ENCODE measurements at places on chromosomes 2 and 18.

DNA sequence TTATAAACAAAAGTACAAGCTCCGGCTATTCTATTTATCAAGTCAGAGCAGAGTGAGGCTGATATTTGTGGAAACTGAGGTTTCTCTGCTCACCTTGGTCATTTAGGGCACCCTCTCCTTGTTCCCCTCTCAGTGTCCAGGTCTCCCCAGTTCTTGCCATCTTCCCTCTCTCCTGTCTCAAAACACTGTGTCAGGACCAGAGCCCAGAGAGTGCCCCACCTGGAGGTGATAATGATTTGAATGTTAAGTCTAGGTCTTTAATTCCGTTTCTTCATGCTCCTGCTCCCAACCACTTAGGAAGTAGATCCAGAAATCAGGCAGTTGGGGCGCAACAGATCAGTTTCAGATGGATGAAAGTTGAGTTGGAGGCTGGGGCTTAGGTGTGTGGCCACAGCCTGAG, 9.2 kb upstream of the ADCY3 start:
- no peak for DNase-seq

DNA sequence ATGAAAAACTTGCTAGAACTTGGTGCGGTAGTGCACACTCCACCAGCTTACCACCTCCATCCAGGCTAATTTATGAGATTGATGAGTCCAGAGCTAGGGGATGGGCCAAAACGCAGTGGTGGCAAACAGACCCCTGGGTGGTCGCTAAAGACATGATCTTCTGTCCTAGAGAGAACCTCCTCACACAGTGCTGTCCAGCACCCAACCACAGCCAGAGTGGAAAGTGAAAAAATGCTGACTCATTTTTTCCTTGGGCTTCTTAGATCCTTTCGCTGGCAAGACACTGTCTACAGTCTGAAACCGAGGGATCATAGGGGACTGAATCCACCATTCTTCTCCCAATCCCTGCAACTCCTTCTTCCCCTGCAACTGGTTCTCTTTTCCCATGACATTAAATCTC, 4.1 kb downstream of the ANTXR1 start:
- no peak for DNase-seq

GRCh38 chr2:112465382-112465781, 16.6 kb upstream of the TTL start:
- no peak for DNase-seq

- DNase-seq = no peak
Observed at GRCh38 chr2:7950035-7950612, 731.7 kb upstream of the ID2 start.

- no peak for DNase-seq
Observed at GRCh38 chr2:171018522-171018921, 89.5 kb downstream of the GORASP2 start.

- no peak for DNase-seq
Observed at GRCh38 chr18:9106800-9107584, 4.5 kb downstream of the NDUFV2 start.

DNA sequence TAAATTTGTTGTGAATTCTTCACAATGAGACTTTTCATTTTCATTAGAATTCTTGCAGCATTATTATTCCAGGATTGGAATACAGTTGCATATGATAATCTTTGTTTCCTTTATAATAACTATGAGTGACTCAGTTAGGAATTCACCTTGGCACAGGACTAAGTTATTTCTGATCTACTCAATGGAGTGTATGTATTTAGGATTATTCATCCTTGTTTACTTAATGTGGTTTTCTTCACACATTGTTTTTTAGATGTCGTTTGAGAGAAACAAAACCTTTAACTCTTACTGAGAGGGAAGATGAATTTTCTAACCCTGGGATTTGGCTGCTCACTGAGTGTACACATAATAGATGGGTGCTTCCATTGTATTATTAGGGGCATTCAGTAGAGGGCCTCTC, 970.1 kb downstream of the DPP10 start:
- no peak for DNase-seq

- DNase-seq = no peak
Observed at GRCh38 chr18:56888978-56889377, 237.8 kb downstream of the WDR7 start.

DNA sequence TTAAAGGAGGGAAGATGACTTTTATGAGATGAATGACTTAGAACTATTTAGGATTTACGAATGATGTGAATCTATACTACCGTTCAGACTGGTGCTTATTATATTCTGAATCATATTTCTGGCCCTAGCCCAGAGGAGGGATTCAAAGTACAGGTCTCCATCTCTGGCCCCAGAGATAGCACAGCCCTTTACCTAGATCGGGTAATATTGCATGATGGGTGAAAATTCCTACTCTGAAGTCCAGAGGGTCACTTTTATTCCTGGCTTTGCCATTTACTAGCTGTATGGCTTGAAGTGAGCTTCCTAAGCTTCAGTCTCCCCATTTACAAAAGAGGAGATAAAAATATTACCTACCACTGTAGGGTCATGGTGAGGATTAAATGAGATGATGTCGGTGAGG, 135.8 kb upstream of the OSR1 start:
- DNase-seq = no peak

DNA sequence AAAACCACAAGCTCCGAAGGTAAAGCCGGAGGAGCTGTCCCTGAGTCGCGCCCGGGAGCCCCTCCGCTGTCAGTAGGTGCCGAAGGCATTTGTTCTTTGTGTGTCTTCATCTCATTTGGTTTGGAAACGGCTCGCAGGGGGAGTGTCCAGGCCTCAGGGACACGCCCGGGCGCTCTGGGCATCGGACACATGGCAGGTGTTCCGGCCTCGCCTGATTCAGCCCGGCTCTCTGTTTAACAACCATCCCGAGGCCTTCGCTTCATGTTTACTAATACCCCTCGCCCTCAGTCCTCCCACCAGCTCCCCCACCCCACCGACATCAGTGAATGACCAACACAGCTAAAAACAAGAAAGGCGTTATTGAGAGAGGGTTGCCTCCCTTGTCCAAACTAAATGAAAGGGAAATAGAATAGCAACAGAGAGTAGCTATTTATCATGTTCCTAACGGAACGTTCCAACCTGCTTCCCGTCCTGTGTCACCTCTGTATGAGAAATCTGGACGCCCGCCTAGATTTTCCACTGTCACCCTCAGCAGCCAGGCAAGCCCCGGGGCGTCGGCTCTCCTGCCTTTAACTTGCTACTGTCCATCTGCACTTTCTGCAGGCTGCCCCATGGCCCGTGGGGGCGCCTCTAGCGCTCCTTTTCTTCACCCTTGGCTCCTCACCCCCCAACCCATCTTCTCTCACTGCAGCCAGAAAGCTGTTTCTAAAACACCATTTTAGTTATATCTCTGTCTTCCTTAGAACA, 73.9 kb downstream of the MYCN start:
- no peak for DNase-seq

DNA sequence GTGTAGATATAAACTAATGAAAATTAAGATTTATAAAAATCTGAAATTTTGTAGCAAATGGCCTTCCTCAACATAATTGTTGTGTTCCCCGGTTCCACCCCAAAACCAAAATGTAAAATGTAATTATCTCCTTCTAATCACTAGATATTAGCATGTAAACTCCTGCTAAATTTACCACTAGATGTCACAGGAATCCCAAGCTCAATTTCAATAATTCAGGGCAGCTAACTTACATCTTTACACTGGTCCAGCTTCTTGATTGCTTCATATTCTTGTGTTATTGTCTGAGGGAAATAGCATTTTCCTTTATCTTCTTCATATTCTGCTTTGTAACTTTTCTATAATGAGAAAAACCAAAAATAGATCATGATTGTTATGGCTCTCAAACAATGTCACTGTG, 42.6 kb downstream of the NEB start:
- no peak for DNase-seq

DNA sequence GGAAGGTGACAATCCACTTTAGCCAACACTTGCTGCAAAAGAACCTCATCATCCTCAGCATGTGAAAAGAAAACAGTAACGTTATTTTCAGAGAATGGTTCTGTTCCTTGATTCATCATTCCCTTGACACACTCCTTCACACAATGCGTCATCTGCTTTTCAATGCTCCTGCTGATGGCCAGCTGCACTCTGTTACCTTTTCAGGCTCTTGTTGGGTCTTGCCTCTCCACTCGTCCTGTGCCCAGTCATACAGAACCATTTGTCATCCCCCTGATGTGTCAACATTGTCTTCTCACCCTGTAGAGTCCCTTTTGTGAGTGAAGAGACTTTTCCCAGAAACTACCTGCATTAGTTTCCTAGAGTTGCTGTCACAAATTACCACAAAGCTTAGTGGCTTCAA, 12.2 kb upstream of the DTNA start:
- DNase-seq = no peak

DNA sequence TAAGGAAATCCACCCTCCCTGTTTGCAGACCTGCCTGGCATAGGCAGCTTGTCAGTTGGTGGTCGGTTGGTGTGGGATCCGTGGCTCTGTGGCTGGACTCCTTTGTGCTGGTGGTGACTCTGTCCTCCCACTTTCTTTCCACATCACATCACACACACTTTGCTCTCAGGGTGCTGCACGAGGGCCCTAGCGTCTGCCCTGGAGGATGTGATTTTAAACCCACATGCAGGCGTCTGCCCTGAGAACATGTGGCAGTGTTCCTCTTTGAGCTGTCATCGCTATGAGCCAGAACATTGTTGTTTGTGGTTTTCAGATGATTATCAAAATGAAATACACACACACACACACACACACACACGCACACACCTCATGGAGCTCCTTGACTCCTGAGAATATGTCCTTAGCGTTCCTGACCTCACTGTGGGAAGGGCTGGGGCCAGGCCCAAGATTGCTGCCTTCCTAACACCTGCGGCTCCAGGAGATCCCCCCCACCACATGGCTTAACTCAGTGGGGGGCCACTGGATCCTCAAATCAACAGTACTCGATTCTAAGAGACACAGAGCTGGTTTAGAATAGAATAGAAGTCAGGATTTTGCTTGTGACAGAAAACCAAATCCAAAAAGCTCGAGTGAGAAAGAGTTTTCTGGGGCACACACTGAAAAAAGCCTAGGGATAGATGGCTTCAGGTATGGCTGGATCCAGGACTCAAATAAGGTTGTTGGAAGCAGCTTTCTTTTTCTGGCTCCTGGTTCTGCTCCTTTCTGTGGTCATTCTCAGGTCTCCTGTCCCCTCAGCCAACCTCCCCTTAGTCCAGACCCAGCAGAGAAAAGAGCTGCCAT, 54.8 kb downstream of the RTP5 start:
- DNase-seq = peak; percentile 47

DNA sequence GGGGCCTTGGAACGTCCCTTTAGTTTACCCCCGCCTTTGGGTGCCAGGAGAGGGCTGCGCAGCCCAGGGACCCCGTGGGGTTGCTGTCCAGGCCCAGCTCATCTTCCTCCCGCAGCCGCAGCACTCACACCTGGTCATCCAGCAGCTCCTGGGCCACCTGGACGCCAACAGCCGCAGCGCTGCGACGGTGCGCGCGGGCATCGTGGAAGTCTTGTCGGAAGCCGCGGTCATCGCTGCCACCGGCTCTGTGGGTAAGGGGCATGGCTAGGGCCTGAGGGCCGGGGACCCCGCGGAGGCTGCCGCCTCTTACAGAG, 37.2 kb downstream of the POMC start:
- no peak for DNase-seq

GRCh38 chr2:15687720-15688119, 96.1 kb downstream of the DDX1 start:
- DNase-seq = no peak

DNA sequence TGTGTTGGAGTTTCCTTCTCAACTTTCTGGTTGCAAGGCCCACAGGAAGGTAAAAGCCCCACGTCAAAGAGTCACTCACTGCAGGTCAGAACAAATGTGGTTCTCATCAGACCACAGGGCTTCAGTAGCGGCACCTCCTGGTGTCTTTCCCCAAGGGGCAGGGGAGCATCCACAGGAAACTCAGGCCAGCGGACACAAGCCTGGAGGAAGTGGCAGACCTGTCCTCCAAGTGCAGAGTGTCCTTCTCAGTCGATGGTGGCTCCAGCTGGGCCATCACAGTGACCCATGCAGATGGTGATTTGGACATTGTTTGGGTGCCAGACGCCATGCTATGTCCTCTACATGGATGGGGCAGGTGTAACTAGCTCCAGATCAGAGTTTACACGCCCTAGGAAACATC, 84.9 kb downstream of the ACKR3 start:
- no peak for DNase-seq

DNA sequence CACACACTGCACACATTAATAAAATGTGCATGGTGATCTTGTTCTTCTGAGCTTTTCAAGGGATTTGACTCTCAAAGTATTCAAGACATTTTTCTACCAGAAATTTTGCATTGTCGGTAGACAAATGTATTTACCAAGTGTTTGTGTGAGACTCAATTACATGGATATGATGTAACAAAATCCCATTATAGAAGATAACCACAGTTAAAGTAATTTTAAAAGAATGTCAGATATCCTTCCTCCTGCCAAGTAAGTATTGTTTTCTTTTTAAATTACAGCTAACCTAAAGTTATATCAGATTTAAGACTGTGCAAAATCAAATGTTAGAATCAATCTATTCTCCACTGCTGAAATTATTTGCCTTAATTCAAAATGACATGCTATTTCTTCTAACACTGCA, 1344.5 kb upstream of the CHAC2 start:
- no peak for DNase-seq

GRCh38 chr2:45925636-45926366, 274.3 kb downstream of the PRKCE start:
- no peak for DNase-seq

DNA sequence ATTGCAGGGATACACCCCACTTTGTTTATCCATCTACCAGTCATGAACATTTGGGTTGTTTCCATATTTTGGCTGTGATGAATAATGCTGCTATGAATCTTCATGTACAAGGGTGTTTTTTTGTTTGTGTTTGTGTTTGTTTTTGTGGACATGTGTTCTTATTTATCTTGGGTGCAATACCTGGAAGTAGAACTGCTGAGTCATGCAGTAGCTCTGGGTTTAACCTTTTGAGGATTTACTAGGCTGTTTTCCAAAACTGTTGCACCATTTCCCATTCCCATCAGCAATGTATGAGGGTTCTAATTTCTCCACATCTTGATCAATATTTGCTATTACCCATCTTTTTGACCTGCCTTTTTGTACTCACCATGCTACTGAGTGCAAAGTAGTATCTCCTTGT, 140.0 kb upstream of the CYP1B1 start:
- DNase-seq = no peak

DNA sequence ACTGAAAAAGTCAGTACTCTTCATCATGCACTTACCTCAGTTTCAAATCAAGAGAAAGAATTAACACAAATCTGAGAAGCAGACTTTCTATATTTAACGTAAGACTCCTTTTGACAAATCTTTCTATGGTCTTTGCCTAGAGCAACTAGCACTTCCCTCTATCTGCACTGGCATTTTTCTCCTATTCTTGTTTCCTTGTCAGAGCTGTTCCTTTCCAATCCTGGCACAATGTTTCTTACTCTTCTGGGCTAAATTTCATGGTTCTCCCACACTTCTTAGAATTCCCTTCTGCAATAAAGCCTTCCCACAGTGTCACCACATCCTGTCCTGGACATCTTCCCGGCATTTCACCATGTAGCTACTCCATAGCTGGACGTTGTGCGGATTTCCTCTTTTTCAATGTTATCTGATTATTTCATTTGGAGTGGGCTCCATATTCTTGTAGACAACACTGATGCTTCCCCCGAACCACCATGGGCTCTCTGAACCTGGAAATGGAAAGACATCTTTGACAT, 144.7 kb upstream of the CTNNA2 start:
- DNase-seq = no peak
